GM04504 (cell line): ENCODE measurements at places on chromosomes 16 and 17.

DNA sequence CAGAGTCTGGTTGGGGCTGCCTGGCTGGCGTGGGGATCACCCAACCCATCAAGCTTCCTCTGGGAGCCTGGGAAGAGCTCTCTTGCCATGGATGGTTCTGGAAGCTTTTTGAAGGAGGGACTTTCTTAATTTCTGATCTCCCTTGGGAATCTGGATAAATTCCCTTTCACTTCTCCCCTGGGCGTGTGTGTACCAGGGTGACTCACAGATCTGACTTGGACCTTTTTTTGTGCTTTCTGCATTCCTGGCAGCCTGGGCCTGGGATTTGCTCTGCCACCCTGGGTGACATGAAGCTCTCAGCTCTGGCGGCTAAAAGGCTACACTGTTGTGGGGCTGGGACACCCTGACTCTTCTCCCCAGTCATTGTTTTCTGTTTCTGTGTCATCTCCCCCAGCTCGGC lies 70.1 kb downstream of the ABCC1 start:
- DNase-seq = peak; percentile 45

- DNase-seq = no peak
Observed at GRCh38 chr16:74296104-74296431, 546 bp upstream of the PSMD7 start.

GRCh38 chr17:78110363-78111015 lies 18.1 kb downstream of the TMC6 start:
- DNase-seq = no peak

GRCh38 chr17:48228720-48229119 lies 121.2 kb downstream of the SNX11 start:
- DNase-seq = no peak

DNA sequence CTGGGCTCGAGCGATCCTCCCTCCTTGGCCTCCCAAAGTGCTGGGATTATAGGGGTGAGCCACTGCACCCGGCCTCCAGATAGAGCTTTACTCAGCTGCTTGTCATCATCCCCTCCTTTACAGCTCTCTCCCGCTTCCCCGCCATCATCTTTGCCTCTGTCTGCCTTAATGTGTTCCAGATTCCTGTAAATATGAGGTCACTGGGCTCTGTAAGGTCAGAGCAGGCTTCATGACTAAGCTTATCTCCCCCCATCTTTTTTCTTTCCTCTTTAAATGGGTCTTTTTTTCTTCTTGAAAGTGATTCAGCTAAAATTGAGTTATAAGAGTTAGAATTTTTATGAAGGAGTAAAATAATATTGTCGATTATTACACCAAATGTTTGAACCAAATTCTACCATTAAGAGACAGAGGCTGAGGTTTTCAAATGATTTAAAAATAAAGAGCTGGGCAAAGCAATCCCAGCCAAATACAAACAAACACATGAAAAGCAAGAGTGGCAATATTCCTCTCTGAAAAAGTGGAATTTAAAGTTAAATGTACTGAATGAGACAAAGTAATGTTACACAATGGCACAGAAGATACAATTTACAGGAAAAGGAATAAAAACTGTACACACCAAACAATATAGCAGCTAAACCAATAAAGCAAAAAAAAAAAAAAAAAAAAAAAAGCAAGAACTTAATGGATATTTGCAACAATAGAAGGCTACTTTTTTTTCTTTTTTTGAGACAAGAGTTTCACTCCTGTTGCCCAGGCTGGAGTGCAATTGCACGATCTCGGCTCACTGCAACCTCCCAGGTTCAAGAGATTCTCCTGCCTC lies 62.1 kb downstream of the CRISPLD2 start:
- DNase-seq = peak; percentile 94

GRCh38 chr17:80463784-80464400 lies 12.5 kb downstream of the NPTX1 start:
- no peak for DNase-seq

DNA sequence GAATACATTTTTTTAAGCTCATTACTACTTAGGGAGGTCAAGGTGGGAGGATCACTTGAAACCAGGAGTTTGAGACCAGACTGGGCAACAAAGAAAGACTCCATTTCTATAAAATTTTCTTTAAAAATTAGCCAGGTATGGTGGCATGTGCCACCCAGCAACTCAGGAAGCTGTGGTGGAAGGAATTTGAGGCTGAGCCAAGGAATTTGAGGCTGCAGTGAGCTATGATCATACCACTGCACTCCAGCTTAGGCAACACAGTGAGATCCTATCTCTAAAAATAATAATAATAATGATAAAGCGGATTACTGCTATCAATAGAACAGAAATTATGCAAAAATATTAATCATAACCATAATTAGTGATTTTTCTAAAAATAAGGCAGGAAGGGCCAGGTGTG lies 170.3 kb downstream of the COPRS start:
- no peak for DNase-seq

GRCh38 chr17:49922095-49922494 lies 46.9 kb upstream of the DLX4 start:
- no peak for DNase-seq

GRCh38 chr16:79997257-79997656 lies 396.7 kb upstream of the MAF start:
- DNase-seq = no peak

- no peak for DNase-seq
Observed at GRCh38 chr17:21285164-21286065, 904 bp downstream of the MAP2K3 start.

DNA sequence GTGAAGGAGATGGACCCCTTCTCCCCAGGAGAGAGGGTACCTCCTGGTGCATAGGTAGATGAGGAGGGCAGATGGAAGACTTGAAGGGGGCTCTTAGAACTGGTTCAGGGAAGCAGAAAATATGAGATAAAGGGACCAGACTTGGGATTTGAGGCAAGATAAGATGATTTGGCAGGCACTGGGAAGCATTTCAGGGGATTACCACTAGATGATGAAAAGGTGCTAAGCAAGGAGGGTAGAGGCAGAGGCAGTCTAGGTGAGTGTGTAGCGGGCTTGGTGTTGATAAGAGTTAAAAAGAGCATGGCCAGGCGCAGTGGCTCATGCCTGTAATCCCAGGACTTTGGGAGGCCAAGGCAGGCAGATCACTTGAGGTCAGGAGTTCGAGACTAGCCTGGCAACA lies 14.4 kb downstream of the SLC9A5 start:
- DNase-seq = no peak

DNA sequence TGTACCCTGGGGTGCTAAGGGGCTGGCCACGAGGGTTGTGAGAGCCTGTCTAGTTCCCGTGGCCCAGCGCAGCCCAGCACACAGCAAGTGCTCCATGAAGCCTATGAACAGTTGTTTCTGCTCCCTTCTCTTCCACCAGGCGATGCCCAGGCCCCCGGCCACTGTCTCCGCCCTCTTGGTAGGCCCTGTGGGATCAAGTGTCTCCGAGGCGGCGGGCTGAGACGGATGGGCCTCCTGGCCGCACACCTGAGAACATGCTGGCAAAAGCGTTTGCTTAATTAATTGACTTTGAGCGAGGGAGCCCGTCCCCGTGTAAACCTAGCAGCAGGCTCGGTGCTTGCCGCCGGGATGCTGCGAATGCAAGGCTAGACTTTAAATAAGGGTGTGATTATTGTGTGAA lies 129.7 kb upstream of the GSE1 start:
- no peak for DNase-seq
